ENCODE measurements at places on chromosomes 5 and 9. TPM values are rescaled to one million over a fixed set of nuclear protein-coding genes. Genes with fewer than 3 reads are reported as not detected.

- H3K27me3 ChIP-seq = no peaks in the 10 kb centered on the region
- H3K27ac ChIP-seq = no peak overlapping the region
- no peaks in the 10 kb centered on the region for H3K36me3 ChIP-seq
- no peak for DNase-seq
- H3K4me3 ChIP-seq = no peak overlapping the region
Measured at GRCh38 chr9:128877852-128878251, 3.9 kb downstream of the KYAT1 start.

GRCh38 chr5:80978772-80979317 lies 18.7 kb downstream of the RASGRF2 start:
- no peak overlapping the region for H3K27ac ChIP-seq
- no peak overlapping the region for H3K4me3 ChIP-seq
- DNase-seq = no peak
- no peaks in the 10 kb centered on the region for H3K4me1 ChIP-seq
- no peaks in the 10 kb centered on the region for H3K27me3 ChIP-seq

DNA sequence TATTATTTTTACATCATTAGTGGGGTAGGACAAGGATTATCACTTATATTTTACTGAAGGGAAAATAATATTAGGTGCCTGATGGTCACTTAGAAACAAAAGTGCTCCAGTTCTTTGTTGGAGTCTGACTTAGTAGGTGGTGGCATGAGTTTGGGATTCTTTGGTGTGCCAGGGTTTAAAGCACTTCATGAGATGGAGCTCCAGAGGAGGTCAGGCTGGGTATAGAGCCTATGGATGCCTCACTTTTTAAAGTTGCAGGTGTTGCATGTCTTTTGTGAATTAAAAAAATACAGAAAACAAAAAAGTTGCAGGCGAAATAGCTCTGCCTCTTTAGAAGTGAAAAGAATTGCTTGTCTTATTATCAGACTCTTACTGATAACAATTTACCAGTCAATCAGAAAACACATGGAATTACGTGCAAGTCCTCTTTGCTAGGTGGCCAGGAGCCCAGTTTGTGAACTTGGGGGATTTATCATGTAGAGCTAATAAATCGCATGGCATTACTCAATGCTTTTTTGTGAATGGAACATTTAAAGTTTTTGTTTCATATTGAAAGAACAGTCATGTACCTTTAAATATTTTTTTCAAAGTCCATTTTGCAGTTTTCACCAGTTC lies 1.6 kb downstream of the ITK start:
- H3K4me3 ChIP-seq = no peak overlapping the region
- no peak for DNase-seq
- H3K27me3 ChIP-seq = no peaks in the 10 kb centered on the region
- H3K27ac ChIP-seq = no peak overlapping the region
- H3K4me1 ChIP-seq = no peaks in the 10 kb centered on the region

GRCh38 chr5:114208588-114208987 lies 153.3 kb upstream of the KCNN2 start:
- H3K4me1 ChIP-seq = no peaks in the 10 kb centered on the region
- H3K4me3 ChIP-seq = no peak overlapping the region
- H3K27me3 ChIP-seq = no peaks in the 10 kb centered on the region
- no peak overlapping the region for H3K27ac ChIP-seq

The BNC2 gene
- 34.7 TPM for total RNA-seq

The CSF1R gene
- total RNA-seq = not detected

DNA sequence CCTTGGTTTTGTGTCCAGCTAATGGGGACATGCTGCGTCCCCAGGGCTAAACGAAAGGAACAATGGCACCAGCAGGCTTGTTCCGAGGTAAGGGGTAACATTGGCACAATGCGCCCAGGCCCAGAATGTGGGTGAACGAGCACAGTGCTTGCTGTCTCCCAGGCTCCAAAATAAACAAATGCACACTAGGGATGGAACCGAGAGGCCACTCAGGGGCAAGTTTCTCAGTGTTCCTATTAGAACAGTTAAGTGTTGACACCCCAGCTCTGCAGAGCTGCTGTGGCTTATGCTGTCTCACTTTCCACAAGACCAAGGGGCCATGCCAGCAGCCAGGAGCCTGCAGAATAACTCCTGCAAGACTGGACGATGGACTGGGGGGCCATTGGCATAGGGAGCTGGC lies 492.4 kb downstream of the GADD45G start:
- no peaks in the 10 kb centered on the region for H3K27me3 ChIP-seq
- no peaks in the 10 kb centered on the region for H3K4me1 ChIP-seq
- no peak overlapping the region for H3K4me3 ChIP-seq

DNA sequence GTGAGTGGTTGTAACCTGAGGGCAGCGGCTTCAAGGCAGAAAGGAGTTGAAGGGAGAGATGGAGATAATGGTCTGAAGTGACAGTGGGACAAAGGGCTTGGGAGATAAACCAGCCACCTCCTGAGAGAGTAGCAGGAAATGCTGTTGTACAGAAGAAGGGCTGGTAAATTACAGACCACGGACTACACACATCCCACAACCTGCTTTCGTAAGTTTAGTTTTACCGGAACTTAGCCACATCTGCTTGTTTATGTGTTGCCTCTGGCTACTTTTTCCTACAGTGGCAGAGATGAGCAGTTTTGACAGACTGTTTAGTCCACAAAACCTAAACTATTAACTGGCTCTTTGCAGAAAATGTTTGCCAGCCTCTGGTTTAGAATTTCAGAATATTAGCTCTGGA lies 269.5 kb downstream of the ARHGEF28 start:
- DNase-seq = no peak
- no peaks in the 10 kb centered on the region for H3K36me3 ChIP-seq
- H3K27ac ChIP-seq = no peak overlapping the region
- H3K4me3 ChIP-seq = no peak overlapping the region

The TEX48 gene
- total RNA-seq = not detected

The MVB12B gene
- total RNA-seq = 2.3 TPM

The TRIM36 gene
- under 0.01 TPM for total RNA-seq

DNA sequence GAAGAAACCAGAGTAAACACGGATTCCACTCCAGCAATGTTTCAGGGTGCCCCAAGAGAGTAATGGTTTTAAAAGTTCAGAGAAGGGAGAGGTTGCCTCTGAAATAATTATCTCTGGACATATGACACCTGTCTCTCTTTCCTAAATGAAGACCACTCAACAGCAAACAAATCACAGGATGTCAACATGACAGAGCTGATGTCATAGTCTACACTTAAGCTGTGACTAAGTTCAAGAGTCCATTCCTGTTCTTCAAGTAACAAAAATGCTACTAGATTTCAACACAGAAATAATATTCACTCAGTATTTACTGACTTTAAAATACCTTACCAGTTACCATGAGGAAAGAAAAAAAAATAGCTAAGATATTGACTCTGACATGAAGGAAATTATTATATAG lies 44.7 kb upstream of the SLC30A5 start:
- H3K36me3 ChIP-seq = no peaks in the 10 kb centered on the region
- no peaks in the 10 kb centered on the region for H3K27me3 ChIP-seq
- no peak for DNase-seq
- H3K27ac ChIP-seq = no peak overlapping the region

The RAPGEF6 gene
- total RNA-seq = 30.0 TPM

DNA sequence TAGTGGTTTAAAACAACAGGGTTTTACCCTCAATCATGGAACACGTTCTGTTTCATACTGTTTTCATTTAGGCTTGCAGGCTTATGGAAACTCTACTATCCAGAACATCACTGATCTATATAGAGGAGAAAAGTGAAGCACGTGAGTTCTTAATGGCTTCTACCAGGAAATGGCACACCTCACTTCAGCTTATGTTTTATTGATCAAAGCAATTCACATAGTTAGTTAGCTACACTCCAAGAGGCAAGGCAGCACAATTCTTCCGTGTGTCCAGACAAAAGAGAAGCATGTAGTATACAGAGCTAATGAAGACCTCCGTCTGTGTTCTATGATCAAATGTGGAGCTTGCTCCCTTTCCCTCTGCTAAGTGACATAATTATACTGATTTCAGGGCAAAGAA lies 353.3 kb upstream of the CD180 start:
- no peak overlapping the region for H3K27ac ChIP-seq
- DNase-seq = no peak
- no peaks in the 10 kb centered on the region for H3K36me3 ChIP-seq
- no peak overlapping the region for H3K4me3 ChIP-seq
- no peaks in the 10 kb centered on the region for H3K27me3 ChIP-seq

GRCh38 chr5:113693701-113694100 lies 180.2 kb downstream of the YTHDC2 start:
- H3K36me3 ChIP-seq = no peaks in the 10 kb centered on the region
- H3K27ac ChIP-seq = no peak overlapping the region
- no peaks in the 10 kb centered on the region for H3K27me3 ChIP-seq
- DNase-seq = peak; percentile 3

Data from fibroblast of lung (primary cell).